ENCODE measurements at places on chromosomes 2 and 18.

DNA sequence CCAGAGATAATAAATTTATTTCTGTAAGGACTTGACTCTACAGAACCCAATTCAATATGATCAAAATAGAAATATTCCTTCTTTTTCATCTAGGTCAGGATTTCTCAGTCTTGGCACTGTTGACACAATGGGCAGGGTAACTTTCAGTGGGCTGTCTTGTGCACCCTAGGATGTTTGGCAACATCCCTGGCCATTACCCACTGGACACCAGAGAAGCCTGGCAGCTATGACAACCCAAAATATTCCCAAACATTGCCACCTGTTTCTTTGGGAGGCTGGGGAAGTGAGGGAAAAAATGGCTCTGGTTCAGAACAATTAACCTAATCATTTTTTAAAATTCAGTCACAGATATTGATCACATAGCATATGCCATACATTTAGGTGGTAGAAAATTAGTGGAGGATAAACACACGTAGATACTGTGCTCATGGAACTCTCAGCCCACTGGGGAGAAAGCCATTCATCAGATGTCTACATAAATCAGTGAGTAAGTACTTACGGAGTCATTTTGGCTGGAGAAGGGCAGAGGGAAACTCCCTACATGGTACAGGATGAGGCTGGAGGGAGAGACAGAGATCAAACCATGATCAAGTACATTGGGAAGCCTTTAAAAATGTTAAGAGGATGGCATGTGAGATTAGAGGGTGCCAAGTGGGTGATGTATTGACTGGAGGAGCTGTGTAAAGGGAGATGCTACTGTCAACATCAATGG lies 718 bp upstream of the TNP1 start:
- DNase-seq: peak; percentile 11

DNA sequence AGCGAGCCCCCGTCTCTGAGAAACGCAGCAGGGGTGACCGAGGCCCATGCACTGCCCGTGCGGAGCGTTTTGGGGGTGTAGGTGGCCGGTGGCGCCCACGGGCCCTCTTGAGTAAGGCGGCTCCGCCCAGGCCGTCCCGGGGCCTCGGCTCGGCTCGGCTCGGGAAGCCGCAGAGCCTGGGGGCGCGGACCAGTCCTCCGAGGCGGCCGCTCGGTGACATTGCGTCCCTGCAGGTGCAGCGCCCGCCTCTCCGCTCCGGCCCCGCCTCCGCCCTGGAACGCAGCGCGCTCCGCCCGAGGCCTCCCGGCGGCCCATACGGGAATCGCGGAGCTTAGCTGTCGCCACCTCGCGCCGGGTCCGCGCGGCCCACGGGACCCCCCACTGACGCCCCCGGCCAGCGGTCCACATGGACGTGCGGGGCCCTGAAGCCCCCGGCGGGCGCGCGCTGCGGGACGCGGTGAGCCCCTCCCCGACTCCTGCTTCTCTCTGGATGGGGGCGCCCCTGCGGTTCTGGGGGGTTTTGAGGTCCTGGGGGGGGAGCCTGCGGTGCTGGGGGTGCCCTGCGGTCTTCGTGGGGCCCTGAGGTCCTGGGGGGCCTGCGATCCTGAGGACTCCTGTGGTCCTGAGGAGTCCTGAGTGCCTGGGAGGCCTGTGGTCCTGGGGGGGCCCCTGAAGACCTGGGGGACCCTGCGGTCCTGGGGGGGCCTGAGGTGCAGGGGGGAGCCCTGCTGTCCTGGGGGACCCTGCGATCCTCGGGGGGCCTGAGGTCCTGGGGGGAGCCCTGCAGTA lies at the start of gene HSBP1L1:
TSS of gene HSBP1L1 (plus strand) at position 314 of the 789 bp plus-strand sequence. CDS start at position 407, 93 bp downstream.
- DNase-seq: no peak

GRCh38 chr18:35331367-35332087 lies 12.7 kb downstream of the ZNF24 start:
- no peak for DNase-seq

DNA sequence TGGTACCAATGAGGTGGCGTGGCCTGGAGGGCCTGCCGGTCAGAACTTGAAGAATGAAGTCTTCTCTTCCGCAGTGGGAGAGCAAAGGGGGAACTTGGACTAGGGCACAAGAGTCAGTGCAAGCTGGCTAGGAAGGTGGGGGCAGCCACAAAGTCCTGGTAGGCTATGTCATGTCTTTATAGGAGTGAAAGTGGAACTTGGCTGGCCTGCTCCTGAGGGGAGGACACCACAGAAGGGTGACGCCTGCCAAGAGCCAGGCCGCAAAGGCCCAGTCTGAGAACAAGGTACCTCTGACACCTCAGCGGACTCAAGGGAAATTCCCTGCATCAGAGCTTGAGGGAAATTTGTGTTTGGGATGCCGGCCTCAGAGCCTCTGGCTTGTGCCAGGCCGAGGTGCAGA lies 32.2 kb upstream of the MAP3K20 start:
- DNase-seq: no peak

- no peak for DNase-seq
These were observed 284.1 kb upstream of the CYP26B1 start for GRCh38 chr2:72431737-72432136.

Data from NCI-H446 treated with DMSO at 0.1 percent for 48 hours (cell line).